ENCODE measurements at places on chromosomes 3 and 15.
A peak's percentile ranks its signal among the peaks of the same experiment; 100 is the strongest.

GRCh38 chr15:72907733-72908132 lies 124.2 kb upstream of the ADPGK start:
- peak; percentile 14 for DNase-seq

- DNase-seq: no peak
Measured at GRCh38 chr3:186261638-186262037, 100.4 kb downstream of the DGKG start.

GRCh38 chr15:90071220-90071807 lies 31.0 kb downstream of the IDH2 start:
- peak; percentile 82 for DNase-seq

DNA sequence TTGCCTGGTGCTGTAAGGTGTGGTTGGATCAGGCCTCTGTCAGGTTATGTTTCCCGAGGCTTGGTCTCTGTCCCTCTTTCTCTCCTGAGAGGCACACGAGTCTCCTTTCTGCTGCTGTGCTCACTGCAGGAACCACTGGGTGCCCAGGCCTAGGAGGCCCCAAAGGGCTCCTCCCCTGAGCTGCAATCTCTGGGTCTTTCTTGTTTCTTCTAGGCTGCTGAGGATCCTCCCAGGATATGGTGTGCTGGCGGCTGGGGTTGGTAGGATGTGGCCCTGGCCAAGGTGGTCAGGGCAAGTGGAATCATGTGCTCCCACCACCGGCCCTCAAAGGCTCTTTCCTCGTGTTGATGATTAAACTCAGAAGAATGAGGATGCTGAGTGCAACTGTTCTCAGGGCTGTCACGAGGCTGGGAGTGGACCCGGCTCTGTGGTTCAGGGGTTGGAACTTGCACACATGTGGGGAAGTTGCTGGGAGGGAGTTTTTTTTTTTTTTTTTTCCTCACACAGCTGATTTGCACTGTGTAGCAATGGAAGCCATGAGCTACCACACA lies 43.6 kb upstream of the CTSH start:
- peak; percentile 78 for DNase-seq

- DNase-seq: no peak
Measured at GRCh38 chr3:60708191-60708975, 542.9 kb downstream of the FHIT start.

DNA sequence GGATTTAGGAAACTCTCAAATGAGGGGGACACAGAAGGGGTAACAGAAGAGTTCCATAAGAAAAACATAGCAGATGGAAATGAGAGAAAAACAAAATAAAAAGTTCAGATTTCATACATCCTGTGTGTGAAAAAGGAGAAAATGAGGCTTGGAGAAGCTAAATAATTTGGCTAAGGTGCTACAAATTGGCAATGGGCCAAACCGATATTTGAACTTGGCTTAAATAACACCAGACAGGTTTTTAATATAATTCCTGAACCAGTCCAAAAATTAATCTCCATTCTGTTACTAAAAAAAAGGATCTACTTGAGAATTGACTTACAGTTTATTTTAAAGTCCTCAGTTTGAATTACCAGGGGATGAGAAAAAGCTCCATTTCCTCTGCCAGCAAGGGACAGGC lies 342.9 kb upstream of the DPH6 start:
- DNase-seq: no peak

DNA sequence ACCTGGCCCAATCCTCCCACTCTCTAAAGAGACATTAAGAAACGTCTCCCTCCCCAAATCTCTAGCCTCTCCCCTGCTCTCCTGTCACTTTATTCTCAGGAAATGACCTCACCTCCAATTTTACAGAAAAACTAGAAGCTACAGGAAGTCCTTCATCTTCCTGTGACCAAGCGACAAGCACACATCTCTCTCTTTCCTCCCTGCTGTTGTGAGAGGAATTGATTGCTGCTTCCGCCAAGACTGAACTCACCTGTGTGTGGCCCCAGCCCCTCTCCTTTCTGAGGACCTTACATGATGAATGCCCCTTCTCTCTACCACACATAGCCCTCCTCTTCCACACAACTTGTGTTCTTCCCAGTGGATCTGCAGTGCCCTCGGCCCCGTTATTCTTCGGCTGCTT lies 18.2 kb downstream of the DNAJB8 start:
- DNase-seq: no peak

DNA sequence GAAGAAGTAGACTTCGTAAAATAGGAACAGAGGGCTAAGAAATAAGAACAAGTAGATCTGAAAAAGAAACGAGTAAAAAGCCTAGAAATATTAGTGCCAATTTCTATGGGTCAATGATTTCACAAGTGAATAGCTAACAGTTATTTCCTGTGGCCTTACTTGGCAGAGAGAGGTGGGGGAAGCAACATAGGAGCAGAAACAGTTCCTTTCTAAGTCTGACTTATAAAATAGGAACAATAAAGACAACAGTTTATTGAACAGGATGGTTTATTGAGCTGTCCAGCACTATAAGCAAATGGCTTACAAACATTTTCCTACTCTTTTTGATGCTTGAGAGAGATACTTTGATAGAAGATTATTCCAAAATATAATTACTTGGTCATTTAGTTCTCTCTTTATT lies 37.9 kb downstream of the AGTR1 start:
- DNase-seq: peak; percentile 41

- no peak for DNase-seq
Measured at GRCh38 chr3:5264093-5264600, 76.6 kb downstream of the EDEM1 start.

DNA sequence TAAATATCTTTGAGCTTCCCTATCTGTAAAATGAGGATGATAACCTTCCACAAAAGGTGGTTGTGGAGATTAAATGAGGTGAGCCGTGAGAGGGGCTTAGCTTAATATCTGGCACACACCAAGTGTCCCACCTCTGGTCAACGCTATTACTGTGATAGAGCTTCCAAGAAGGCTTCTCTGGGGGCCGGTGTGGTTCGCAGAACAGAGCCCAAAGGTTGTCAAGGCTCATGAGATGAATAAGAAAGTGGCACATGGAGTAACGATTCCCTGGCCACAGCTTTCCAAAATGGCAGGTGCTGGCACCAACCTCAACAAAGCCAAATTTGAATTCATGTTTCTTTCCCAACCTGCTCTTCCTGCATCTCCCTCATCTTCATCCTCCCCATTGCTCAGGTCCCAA lies 10.4 kb downstream of the KY start:
- DNase-seq: no peak

DNA sequence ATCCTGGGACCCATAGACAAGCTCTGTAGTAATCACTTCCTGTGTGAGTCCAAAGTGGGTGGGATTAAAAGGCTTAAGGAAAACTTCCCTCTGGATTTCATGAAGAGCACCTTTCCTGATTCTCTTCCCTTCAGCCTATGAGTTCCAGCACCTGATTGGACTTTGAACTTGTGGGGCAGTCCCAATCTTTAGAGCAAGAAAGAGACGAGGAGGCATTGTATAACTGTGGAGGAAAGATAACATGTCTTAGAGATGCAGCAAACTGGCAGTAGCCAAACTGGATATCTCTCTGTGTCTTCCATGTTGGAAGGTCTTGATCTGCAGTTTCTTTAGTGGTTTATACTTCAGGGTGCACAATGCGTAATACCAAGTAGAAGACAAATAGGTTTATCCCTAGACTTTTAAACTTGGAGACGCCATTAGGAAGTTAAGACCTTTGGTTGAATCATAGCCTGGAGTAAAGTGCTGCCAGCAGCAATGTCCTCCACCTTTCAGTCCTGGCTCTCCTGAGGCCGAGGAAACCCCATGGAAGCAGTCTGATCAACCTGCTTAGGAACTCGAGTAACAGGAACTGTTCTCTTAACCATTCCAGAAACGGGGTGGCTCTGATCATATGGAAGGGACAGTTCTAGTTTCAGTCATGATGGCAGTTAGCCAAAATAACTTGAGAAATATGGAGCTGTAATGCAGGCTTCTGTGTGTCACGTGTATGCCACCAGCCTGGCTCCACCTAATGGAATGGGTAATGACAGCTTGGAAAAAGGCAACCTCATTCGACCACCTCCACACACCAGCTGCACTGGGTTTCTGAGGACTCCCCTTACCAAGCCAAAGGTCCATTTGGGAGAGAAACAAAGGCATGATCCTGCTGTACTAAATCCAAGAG lies 4.7 kb downstream of the EIF1B start:
- peak; percentile 33 for DNase-seq

GRCh38 chr3:182948305-182948704 lies 32.0 kb downstream of the DCUN1D1 start:
- DNase-seq: no peak

GRCh38 chr3:16633948-16634347 lies 28.7 kb upstream of the DAZL start:
- DNase-seq: no peak

GRCh38 chr3:153069598-153070510 lies 92.2 kb upstream of the RAP2B start:
- no peak for DNase-seq

DNA sequence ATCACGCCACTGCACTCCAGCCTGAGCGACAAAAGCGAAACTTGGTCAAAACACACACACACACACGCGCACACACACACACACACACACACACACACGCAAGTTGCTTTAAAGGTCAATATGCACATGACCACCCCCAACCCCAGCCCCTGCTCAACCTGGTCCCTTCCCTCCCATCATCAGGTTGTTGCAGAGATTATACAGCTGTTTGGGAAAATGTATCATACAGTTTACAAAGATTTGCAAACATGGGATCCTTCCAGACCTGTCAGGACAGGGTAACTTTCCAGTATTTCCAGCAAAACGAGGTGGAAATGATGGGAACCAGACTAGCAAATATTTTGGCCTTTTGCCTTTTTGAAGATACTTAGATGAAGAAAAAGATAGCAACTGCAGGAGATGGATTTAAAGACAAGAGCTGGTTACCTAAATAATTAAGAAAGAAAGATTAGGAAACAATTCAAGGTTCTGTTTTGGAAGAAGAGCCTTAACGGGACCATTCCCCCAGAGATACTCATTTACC lies 80.2 kb downstream of the TNIK start:
- DNase-seq: no peak

- no peak for DNase-seq
Measured at GRCh38 chr3:80116281-80116680, 348.5 kb upstream of the ROBO1 start.

GRCh38 chr3:127235706-127236105 lies 42.8 kb downstream of the PRR23E start:
- DNase-seq: no peak

Measured in body of pancreas (tissue), 4 donors.